ENCODE measurements at places on chromosomes 6 and 20.

GRCh38 chr6:126643352-126643751, 303.4 kb downstream of the CENPW start:
- no peak for DNase-seq

GRCh38 chr6:5871296-5871695, 135.4 kb downstream of the NRN1 start:
- no peak for DNase-seq

DNA sequence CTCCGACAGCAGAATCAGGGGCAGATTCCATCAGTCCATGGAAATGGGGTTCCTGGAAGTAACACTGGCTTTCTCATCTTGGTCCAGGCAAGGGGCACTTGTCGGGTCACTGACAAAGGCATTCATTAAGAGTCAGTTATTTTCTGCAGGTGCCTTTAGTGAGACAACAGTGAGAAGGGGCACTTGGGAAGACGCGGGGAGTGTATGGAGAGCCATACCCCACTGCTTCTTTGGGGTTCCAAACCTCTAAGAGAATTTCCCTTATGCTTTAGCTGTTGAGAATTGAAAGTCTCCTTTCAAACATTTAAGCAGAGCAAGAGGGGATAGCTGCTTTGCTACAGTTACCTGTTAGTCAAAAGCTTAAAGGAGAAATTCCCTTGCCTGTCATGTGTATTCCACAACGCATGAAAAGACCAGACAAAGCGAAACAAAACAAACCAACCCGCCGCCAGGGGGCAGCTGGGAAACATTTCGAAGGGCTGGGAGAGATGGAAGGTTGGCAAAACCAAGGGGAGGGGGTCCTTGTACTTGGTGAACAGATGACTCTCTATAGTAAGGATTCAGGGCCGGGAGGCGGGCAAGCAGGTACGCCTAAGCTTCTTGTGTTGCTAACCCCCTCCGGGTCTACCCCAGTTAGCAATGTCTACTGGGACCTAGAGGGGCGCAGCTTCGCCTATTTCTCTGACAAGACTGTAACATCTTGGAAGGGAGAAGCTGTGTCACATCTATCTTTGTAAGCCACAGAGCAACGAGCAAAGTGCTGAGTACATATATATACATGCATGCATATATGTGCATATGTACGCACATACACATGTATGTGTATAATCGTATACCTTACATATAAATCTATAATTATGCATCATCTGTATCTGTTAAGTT, 474.9 kb upstream of the AGPAT4 start:
- peak; percentile 85 for DNase-seq

DNA sequence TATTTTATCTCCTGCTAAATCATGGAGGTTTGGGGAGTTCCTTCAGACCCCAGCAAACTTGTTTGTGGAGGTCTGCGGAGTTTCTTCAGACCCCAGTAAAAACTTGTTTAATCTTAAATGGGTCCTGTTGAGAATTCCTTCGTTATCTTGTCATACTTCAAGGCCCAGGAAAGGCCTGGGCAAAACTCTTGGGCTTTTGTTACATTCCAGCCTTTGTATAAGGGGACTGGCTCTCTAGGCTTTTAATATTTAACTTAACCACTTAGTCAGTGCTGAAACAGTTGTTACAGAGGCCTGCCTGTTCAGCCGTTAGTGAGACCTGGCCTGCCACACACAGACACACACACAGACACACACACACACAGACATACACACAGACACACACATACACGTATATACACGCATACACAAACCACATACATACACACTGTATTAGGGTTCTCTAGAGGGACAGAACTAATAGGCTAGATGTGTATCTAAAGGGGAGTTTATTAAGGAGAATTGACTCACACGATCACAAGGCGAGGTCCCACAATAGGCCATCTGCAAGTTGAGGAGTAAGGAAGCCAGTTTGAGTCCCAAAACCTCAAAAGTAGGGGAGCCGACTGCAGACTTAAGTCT, 21.3 kb upstream of the CST3 start:
- no peak for DNase-seq

GRCh38 chr20:33399924-33400323, 1.4 kb downstream of the CDK5RAP1 start:
- DNase-seq: no peak

Data from endothelial cell (in vitro differentiated cells).